ENCODE measurements at places on chromosomes 11 and 22.

DNA sequence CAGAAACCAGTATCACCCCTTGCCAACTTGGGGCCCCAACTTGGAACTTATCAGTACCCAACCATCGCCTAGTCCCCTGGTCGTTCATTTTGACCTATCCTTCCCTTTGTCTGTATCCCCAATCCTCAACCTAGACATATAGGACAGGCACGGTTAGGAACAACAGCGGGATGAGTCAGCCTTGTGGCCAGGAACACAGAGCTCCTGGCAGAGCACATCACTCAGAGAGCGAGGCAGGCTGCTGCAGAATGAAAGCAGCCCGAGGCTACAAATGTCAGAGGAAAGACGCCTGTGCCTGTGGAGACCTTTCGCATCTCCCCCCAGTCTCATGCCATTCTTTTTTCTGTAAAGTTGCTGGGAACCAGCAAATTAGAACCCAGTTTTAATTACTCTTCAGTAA lies 14.6 kb downstream of the DKK3 start:
- DNase-seq = no peak

- peak; percentile 66 for DNase-seq
These were observed 64.3 kb downstream of the ETS1 start for GRCh38 chr11:128522943-128523518.

GRCh38 chr11:101738452-101738851 lies 154.6 kb upstream of the TRPC6 start:
- no peak for DNase-seq

DNA sequence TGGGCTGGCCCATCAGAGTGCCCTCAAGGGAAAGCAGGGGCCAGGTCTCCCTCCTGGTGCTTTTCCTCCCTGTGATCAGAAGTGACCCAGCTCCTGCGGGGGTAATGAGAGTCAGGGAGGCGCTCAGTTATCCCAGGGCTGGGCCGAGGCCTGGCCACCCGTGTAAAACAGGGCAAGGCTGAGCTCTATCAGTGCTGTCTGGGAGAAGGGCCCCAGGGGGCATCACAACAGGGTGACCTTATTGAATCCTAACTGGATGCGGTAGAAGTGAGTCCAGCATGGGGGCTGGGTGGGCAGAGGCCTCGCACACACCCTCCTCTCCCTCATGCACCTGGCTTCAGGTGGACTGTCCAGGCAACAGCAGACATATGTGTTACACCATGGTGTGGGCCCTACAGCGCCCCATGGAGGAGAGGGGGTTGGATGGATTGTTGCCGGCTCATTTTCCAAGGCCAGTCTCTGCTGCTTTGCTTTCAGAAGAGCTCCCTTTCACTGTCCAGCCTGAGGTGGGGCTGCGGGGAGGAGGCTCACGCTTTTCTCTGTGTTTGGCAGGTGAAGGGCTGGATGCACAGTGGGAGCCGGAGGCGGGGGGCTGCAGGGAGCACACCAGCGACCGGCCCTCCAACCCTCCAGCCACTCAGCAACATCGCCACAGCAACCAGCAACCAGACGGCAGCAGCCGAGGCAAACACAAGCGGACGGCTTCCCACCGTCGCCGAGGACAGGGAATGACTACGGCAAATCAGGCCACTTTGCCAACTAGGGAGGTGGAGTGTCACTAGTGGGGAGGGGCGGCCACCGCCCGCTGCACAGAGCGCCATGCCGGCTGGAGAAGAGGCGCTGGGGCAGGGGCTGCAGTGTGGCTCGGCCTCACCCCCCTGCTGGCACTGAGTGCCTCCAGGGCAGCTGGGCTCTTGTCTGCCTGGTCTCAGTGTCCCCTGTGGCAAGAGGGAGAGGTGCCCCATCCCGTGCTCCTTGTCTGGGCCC lies 24.7 kb downstream of the GNAZ start:
- no peak for DNase-seq

DNA sequence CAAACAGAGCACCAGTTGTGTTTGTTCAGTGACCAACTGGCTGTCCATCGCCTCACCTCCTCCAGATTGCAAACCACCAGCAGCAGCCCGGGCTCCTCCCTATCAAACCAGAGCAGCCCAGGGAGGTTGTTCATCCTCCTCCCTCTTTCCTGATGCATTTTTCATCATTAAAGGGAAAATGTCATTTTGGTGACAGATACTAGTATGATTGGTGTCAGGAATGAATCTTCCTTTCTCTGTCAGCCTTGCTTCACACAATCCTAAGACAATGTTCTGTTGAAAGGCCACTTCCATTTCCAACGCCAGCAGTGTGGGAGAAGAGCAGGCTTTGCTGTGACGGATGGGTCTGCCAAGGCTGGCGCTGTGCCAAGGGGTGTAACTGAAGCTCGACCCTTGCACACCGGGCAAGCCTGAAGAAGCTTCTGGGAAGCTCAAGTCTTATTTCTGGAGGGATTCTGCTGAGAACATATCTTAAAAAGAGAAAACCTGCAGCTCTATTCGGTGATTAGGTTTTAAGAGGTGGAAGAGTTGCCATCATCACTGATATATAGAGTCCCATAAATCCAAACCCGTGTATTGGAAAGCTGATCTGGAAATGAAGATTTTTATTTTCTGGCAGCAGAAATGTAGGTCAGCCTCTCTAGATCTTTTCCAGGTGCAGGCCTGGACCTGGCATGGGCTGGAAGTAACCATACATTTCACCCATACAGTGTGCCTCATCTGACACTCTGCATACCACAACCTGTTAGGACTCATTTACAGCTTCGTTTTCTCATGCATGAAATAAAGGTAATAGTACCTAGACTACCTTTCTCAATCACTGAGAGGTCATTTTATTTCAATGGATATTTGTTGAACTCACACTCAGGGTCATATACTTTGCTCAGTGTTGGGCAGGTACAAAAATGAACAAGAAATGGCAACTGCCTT lies 524.5 kb downstream of the NTM start:
- no peak for DNase-seq

GRCh38 chr11:33375688-33376311 lies 118.6 kb downstream of the HIPK3 start:
- DNase-seq = no peak

DNA sequence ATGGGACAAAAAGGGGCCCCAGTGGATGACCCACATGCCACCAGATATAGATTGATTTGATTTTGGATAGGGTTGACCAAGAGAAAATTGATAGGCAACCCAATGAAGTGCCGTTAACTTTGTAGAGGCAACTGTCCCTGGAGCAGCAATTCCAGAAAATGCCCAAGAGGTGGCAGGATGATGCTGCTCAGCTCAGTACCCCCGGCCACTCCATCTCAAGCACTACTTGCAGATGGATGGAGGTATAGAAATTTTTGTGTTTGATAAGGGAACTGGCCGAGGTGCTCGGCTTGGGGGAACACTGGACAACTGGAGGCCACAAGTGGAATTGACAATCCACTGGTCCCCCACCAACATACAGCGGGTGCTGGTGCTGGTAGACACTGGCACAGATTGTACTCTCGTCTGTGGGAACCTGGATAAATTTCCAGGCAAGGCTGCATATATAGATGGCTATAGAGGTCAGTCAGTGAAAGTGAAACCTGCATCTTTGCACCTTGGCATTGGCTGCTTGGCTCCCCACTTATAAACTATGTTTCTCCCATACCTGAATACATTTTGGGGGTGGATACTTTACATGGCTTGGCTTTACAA lies 86.3 kb downstream of the CCDC83 start:
- DNase-seq = no peak

- DNase-seq = no peak
These were observed 646.0 kb downstream of the OPCML start for GRCh38 chr11:132886335-132886734.

- no peak for DNase-seq
These were observed 35.1 kb upstream of the ASPHD2 start for GRCh38 chr22:26393929-26394328.

GRCh38 chr11:117200813-117201657 lies 1.9 kb downstream of the TAGLN start:
- DNase-seq = no peak

- no peak for DNase-seq
These were observed 161.4 kb downstream of the BRD1 start for GRCh38 chr22:49666146-49666809.

DNA sequence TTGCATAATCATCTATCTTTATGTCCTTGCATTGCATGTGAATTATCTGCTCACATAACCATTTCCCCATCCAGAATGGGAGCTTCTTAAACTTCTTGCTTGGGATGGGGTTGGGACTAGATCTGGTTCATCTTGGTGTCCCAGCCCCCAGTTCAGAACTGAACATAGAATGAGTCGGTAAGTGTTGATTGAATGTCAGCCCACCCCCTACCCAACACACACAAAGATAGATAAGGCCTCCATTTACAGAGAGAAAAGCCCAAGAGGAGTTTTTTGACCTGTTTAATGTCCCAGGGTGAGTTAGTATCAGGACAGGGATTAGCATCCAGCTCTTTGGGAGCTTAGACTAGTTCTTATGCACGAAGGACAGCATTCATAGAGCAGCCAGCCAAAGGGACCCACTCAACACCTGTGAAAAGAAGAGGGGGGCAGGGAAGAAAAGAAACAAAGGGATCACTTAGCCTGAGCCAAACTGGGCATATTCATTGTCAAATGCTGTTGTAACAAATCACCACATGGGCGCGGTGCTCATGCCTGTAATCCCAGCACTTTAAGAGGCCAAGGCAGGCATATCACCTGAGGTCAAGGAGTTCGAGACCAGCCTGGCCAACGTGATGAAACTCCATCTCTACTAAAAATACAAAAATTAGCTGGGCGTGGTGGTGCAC lies 57.4 kb downstream of the CHRDL2 start:
- no peak for DNase-seq

DNA sequence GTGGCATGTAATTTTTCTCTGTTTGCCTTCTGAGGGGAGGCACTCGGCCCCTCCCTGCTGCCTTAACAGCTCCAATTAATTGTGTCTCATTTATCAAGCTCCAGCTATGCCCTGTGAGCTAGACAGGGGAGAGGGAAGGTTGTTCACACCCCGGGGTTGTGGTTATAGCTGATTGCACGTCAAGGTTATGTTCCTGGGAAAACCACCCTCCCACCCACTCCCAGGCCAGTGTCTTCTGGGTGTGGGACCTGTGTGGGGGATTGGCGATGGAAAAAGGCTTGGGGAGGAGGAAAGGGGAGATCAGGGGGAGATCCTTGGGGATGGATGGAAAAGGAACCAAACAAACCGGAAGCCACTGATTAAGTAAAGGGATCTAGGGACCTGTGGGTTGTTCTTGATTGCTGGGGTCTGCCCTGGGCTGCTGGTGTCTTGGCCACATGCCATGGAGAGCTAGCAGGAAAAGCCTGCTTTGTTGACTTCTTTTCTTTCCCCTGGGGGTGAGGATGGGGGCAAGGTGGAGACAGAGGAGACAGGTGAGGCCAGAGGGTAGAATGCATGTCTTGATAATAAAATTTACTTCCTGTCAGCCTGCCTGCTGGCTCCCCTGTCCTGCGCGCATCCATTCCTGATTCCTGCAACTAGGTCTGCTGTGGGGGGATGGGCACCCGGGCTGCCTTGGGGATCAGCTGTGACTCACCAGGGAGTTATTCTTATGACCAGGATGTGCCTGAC lies 13.5 kb upstream of the SORL1-AS1 start:
- no peak for DNase-seq

DNA sequence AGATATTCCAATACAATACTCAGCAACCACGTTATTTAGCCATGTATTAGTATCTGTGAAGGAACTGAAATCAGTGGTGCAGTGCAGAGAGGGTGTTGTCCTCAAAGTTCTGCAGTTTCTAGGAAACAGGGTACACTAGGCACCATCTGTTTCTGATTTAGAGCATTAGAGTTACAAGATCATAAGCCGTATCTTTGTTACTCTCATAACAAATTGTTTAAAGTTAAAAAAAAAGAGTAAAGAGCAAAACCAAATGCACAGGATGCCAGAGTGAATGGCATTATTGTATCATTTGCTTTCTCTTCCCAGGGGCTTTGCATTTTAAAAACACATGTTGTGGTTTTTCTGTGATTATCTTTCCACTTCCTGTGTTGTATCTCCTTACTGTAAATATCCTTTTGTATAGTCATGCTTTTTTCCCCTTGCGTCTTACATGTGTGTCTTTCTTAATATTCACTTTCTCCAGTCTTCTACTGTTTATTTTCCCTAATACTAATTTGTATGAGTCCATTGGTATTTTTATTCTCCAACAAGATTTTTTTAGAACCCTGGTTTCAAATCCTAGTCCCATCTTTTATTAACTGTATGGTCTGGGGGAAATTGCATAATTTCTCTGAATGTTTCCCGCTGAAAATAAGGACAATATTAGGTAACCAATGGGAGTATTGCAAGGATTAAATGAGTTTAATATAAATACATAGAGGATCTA lies 15.2 kb upstream of the NUP160 start:
- DNase-seq = no peak

- DNase-seq = no peak
These were observed 1.1 kb downstream of the ZBTB44 start for GRCh38 chr11:130313383-130314183.

DNA sequence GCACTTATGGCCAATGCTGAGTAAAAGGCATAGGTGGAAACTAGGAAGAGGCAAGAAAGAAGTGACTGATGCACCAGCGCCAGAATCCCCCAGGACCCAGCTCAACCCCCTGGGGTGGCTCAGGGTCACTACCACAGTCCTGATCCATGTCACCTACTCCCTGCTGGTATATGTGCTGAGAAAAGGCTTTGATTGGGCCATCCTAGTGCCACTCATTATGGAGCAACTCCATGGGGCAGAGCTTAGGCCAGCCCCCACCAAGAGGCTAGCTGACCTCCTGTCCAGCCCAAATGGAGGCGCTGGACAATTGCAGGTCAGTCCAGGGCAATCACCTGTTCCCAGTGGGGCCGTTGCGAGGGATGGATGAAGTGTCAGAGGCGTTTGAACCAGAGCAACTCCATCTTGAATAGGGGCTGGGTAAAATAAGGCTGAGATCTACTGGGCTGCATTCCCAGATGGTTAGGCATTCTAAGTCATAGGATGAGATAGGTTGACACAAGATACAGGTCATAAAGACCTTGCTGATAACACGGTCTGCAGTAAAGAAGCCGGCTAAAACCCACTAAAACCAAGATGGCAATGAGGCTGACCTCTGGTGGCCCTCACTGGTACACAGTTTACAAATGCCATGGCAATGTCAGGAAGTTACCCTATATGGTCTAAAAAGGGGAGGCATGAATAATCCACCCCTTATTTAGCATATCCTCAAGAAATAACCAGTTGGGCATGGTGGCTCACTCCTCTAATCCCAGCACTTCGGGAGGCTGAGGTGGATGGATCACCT lies 20.6 kb upstream of the DAGLA start:
- no peak for DNase-seq
